ENCODE measurements at places on chromosomes 6 and 20.

GRCh38 chr6:28303570-28303969 lies 22.2 kb downstream of the PGBD1 start:
- DNase-seq, result peak; percentile 14

- peak; percentile 46 for DNase-seq
Measured at GRCh38 chr6:16669227-16669626, 92.0 kb downstream of the ATXN1 start.

GRCh38 chr20:49572857-49573256 lies 4.9 kb upstream of the PTGIS start:
- no peak for DNase-seq

DNA sequence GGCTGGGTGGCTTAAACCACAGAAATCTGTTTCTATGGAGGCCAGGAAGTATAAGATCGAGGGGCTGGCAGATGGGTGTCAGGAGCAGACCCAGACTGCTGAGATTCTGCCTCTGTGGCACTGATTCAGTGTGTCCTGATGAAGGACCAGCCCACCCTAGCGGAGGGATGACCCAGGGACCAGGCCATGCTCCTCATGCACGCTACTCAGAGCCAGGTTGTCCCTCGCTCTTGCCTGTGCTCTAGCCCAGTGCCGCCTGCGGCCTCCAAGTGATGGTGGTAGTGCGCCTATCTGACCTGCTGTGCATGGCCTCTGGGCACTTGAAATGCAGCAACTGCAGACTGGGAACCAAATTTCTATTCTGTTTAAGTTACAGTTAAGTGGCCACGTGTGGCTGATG lies 13.1 kb upstream of the APMAP start:
- DNase-seq, result no peak

GRCh38 chr20:63737945-63738686 lies 1.5 kb upstream of the SLC2A4RG start:
- DNase-seq, result peak; percentile 22

DNA sequence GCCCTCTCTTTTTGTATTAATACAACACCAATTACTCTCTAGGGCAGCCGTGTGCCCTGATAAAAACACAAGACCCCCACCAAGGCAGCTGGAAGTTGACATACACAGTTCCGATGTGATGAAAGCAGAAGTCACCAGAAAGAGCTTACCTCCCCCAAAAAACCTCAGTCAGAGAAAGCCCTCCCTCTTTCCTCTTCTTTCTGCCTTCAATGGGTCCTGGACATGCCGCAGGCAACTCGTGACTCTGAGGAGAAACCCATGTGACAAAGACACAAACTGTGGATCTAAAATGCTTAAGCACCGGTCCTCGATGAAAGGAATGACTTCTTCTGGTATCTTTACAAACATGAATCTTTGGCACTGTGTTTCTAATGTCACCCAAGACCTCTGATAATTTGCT lies 117.7 kb upstream of the CCDC28A start:
- DNase-seq, result no peak

GRCh38 chr20:41507851-41508250 lies 110.3 kb downstream of the CHD6 start:
- no peak for DNase-seq

DNA sequence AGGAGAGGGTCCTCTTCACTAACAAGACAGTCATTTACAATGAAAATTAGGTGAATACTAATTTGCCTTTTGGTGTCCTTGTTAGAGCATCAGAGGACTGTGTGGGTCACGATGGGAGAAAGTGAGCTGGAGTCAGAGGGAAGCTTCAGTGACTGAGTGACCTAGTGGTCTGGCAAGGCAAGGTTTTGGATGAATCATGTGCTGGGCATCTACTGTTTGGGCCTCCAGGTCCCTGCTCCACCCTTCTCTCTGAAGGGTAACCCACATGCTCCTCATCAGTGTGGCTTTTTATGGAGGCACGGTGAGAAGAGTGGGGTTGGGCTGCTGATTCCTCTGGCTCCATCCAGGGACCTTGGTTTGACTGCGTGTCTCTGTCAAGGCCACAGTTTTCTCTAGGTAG lies 60.5 kb upstream of the EXOC2 start:
- no peak for DNase-seq
